ENCODE measurements at places on chromosomes 7 and 10.

DNA sequence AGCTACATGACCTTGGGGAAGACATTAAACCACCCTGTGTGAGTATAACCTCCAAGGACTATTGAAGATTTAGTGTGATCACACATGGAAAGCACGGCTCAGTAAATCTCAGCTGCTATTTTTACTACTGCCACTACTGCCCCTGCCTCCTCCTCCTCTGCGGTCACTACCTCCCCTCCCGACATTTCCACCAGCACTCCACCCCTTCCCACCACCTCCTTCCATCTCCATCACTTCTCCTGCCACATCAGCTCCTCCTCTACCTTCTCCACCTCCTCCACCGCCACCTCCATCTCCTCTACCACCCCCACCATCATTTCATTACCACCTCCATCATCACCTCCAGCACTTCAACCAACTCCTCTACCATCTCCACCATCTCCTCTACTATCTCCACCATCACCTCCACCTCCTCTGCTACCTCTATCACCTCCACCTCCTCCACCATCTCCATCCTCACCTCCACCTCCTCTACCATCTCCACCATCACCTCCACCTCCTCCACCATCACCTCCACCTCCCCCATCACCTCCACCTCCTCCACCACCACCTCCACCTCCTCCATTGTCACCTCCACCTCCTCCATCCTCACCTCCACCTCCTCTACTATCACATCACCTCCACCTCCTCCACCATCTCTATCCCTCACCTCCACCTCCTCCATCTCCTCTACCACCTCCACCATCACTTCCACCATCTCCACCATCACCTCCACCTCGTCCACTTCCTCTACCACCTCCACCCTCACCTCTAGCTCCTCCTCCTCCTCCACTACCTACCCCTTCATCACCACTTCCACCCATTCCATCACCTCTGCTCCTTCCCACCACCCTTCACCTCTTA, 69.4 kb downstream of the GRB10 start:
- DNase-seq, result no peak

DNA sequence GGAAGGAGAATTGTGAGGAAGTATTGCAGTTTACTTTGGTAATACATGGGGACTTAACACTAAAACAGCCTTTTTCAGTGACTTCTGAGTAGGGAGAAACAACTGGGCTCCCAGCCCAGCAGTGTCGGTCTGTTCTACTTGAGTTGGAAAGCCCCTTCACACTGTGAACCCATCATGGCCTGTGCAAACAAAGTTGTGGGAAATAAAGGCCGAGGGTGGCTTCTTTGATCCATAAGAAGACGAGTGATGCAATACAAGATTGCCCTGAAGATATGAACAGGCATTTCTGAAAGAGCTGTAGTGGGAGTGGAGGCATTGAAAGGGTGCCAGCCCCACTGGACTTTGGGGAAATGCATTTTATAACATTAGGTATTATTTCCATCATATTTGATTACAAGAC, 28.3 kb downstream of the C10orf120 start:
- no peak for DNase-seq

DNA sequence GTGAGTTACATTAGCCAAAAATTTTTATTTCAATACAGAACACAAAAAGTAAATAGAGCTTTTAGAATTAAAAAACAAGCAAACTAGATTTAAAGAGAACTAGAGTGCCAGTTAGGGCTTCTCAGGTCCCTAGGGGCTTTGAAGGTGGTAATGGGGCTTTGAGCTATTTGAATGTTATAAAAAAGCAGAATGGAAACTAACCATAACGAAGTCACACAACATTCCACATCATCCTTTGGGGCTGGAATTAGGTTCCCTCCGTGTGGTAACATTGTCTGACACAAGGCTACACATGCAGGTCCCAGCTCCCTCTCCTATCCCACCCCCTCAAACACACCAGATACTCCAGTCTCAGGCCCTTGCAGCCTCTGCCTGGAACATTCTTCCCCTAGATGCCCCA, 15.3 kb downstream of the JAZF1 start:
- no peak for DNase-seq

GRCh38 chr7:138186951-138187351, 110.7 kb downstream of the AKR1D1 start:
- no peak for DNase-seq

DNA sequence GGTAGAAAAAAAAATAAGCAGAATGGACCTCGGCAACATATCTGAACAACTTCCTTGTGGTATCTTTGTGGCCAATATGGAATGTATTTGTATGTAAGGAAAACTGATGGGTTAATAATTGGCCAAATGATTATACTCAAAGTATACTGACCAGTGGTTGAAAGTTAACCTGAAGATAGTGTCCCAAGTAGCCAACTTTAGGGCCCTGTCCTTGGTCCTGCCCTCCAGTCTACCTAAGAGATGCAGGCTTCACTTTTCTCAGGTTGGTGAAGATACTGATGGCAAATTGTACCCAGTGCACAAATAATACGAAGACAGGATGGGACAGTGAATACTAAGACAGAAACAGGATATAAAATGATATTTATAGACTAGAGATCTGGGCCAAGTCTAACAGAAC, 109.2 kb downstream of the SORCS3 start:
- DNase-seq, result no peak

- DNase-seq, result no peak
These were observed 64.8 kb upstream of the MEOX2 start for GRCh38 chr7:15751191-15751701.

Data from stimulated activated CD4-positive, alpha-beta T cell treated with anti-CD3 and anti-CD28 coated beads, Interleukin-12 subunit alpha, Interleukin-12 subunit beta, amount 100 ng/mL, for 24 hours (primary cell).